ENCODE measurements at places on chromosomes 5 and 9. TPM values are rescaled to one million over a fixed set of nuclear protein-coding genes. Genes with fewer than 3 reads are reported as not detected.

The BDP1 gene
- 9.9 TPM for polyA plus RNA-seq

The TMOD1 gene
- 96.4 TPM for polyA plus RNA-seq

The RASEF gene
- polyA plus RNA-seq, result not detected

The PCDHB11 gene
- 0.23 TPM for polyA plus RNA-seq

The LRRC19 gene
- not detected for polyA plus RNA-seq

The C9orf153 gene
- 0.50 TPM for polyA plus RNA-seq

The SEMA4D gene
- 8.1 TPM for polyA plus RNA-seq

GRCh38 chr9:137307255-137308056 is 5.4 kb upstream of the NRARP start:
- H3K4me1 ChIP-seq, result peaks cover 40% of the 10 kb centered on the region
- peak; percentile 13 for DNase-seq
- H3K27me3 ChIP-seq, result no peaks in the 10 kb centered on the region

DNA sequence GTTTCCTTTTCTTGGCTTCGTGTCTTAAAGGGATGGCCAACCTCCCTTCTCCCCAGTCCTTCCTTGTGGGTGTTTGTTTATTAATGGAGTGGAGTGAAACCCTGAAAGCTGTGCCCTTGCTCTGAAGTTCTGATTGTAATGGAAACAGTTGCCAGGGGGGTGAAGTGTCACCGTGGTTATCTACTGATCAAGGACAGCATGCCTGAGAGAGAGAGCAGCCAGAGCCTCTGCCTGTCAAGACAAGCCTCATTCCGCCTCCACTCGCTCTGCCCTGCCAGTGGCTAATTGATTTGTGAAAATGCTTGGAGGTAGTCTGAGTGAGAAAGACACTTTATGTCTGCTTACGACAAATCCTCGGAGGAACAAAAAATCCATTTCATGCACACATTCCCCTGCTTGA is 143.7 kb upstream of the SLC30A5 start:
- H3K27me3 ChIP-seq, result no peaks in the 10 kb centered on the region
- no peak overlapping the region for H3K4me3 ChIP-seq
- H3K27ac ChIP-seq, result no peak overlapping the region
- no peak for DNase-seq

DNA sequence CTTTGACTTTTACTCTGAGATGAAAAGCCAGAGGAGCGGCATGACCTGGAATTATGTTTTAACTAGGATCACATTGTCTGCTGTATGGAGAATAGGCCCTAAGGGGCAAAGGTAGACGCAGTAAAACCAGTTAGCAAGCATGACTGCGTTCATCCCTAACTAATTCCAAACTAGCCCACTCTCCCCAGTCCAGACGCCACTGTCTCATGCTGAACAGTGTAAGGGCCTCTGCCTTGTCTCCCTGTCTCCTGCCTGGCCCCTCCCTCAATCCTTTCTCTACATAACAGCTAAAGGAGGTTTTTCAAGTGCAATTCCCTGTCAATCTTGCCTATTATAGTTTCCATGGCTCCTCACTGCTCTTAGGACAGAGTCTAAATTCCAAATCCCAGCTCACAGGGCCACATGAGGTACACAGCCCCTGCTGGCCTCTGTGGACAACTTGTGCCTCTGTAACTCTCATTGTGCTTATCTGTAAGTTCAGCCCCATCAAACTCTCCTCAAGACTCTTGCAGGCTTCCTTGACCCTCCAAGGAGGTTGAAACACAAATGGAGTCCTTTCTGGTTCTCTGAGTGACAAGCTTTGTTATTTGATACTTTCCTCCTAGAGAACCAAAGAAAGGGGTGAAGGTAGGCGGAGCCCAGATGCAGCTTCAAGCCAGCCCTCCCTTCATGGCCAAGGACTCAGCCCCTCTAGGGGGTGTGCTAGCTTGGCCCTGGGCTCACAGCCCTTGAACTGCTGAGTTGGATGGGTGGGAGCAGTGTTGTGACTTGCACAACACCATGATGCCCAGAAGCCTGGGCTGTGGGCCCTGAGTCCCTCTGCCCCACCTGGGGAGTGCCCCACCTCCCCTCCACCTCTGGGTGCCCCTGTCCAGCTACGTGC is 16.0 kb upstream of the SLC22A4 start:
- no peak for DNase-seq
- H3K27me3 ChIP-seq, result no peaks in the 10 kb centered on the region
- no peak overlapping the region for H3K27ac ChIP-seq
- H3K36me3 ChIP-seq, result no peaks in the 10 kb centered on the region
- H3K4me3 ChIP-seq, result no peak overlapping the region
- no peaks in the 10 kb centered on the region for H3K4me1 ChIP-seq

- no peak for DNase-seq
- H3K27ac ChIP-seq, result no peak overlapping the region
- H3K4me1 ChIP-seq, result no peaks in the 10 kb centered on the region
- no peak overlapping the region for H3K4me3 ChIP-seq
- H3K36me3 ChIP-seq, result no peaks in the 10 kb centered on the region
These were observed 1429.8 kb upstream of the CDH9 start for GRCh38 chr5:28468166-28468565.

DNA sequence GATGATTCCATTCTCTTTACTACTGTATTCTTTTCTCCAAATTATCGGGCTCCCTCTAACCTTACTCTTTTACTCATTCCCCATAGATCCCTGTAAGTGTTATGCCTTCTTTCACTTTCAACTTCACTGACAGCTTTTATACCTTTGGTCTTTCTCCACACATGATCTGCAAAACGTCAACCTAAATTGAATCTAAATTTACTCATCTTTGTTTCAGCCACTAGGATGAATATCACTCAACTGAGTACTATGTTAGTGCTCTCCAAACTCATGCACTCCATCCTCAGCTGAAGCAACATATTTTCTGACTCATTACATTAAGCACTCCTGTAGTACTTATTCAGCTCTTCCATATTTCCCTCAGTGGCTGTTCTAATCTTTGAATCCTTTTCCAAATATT is 133.4 kb downstream of the ADAMTS19 start:
- H3K4me3 ChIP-seq, result no peak overlapping the region
- no peaks in the 10 kb centered on the region for H3K27me3 ChIP-seq
- DNase-seq, result no peak
- no peaks in the 10 kb centered on the region for H3K36me3 ChIP-seq
- no peak overlapping the region for H3K27ac ChIP-seq
- H3K4me1 ChIP-seq, result no peaks in the 10 kb centered on the region

GRCh38 chr9:71096421-71097108 is 24.9 kb downstream of the TRPM3 start:
- H3K4me3 ChIP-seq, result no peak overlapping the region
- no peaks in the 10 kb centered on the region for H3K27me3 ChIP-seq
- DNase-seq, result no peak
- no peaks in the 10 kb centered on the region for H3K4me1 ChIP-seq
- no peaks in the 10 kb centered on the region for H3K36me3 ChIP-seq
- no peak overlapping the region for H3K27ac ChIP-seq

- H3K4me1 ChIP-seq, result peaks cover 5% of the 10 kb centered on the region
- H3K27me3 ChIP-seq, result no peaks in the 10 kb centered on the region
- H3K27ac ChIP-seq, result no peak overlapping the region
These were observed 489.8 kb downstream of the SEMA5A start for GRCh38 chr5:9056046-9056445.

GRCh38 chr5:152987131-152987530 is 503.3 kb upstream of the GRIA1 start:
- no peak overlapping the region for H3K27ac ChIP-seq
- H3K4me1 ChIP-seq, result no peaks in the 10 kb centered on the region
- DNase-seq, result no peak
- H3K4me3 ChIP-seq, result no peak overlapping the region

DNA sequence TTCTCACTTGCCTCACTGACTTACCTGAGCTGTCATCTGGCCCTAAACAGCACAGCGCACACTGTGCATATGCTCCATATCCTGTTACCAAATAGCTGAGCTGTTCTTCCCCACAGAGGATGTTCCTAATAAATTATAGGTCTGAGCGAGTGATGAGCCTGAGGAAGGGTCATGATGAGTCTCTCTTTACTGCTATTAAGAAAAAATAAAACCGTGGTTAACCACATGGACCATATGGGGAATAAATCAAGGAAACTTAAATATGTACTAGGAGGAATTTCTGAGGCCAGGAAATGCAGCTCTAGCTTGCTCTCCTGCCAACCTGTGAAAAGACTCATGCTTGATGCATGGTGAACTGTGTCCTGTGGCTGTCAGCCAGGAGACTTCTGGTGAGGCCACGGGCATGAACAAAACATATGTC is 424.8 kb upstream of the DMAC1 start:
- H3K4me3 ChIP-seq, result no peak overlapping the region
- DNase-seq, result no peak
- H3K36me3 ChIP-seq, result no peaks in the 10 kb centered on the region

GRCh38 chr9:121299467-121300282 is 31.7 kb downstream of the GSN start:
- H3K4me1 ChIP-seq, result peaks cover 94% of the 10 kb centered on the region
- peak; percentile 92 for DNase-seq
- peak overlapping the region; percentile 73 for H3K4me3 ChIP-seq

GRCh38 chr5:147483961-147484707 is 25.7 kb downstream of the DPYSL3 start:
- H3K4me3 ChIP-seq, result no peak overlapping the region
- DNase-seq, result peak; percentile 77
- H3K27ac ChIP-seq, result peak overlapping the region; percentile 54
- no peaks in the 10 kb centered on the region for H3K27me3 ChIP-seq

GRCh38 chr5:142404046-142404477 is 79.2 kb upstream of the SPRY4 start:
- H3K36me3 ChIP-seq, result no peaks in the 10 kb centered on the region
- DNase-seq, result no peak
- no peak overlapping the region for H3K4me3 ChIP-seq
- H3K4me1 ChIP-seq, result no peaks in the 10 kb centered on the region

GRCh38 chr9:132040246-132040645 is 39.4 kb downstream of the MED27 start:
- no peaks in the 10 kb centered on the region for H3K27me3 ChIP-seq
- no peak overlapping the region for H3K4me3 ChIP-seq
- no peaks in the 10 kb centered on the region for H3K36me3 ChIP-seq

DNA sequence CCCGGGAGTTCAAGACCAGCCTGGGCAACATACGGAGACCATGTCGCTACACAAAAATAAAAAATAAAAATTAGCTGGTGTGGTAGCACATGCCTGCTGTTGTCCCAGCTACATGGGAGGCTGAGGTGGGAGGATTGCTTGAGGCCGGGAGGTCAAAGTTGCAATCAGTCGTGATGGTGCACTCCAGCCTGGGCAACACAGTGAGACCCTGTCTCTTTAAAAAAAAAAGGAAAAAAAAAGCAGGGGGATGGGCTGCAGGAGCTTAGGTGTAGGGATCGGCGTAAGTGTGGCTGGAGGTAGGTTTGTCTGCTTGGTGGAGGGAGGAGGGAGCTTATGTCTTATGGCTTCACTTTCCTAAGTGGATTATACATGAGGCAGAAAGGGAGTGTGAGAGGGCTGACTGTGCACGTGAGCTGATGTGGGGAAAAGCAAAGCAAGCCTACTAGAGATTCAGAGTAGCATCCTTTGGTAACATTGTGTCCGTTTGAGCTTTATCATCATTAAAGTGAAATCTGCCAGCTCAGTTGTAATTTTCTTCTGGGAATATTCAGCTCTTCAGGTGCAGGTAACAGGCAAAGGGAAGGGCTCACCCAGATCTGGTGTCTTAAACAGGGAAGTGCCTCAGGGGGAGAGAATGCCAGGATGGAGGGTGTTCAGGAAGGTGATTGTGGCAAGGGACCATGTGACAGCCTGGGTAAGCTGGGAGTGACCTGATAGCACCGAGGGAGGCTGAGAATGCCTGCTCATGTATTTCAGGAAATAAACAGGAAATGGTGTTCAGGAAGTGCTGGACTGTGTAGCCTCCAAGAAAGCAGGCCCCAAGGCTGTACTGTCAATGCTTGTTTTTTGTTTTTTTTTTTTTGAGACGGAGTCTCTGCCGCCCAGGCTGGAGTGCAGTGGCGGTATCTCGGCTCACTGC is 17.6 kb upstream of the SETX start:
- DNase-seq, result peak; percentile 67
- peaks cover 13% of the 10 kb centered on the region for H3K4me1 ChIP-seq
- H3K27ac ChIP-seq, result peak overlapping the region; percentile 63
- no peaks in the 10 kb centered on the region for H3K27me3 ChIP-seq

DNA sequence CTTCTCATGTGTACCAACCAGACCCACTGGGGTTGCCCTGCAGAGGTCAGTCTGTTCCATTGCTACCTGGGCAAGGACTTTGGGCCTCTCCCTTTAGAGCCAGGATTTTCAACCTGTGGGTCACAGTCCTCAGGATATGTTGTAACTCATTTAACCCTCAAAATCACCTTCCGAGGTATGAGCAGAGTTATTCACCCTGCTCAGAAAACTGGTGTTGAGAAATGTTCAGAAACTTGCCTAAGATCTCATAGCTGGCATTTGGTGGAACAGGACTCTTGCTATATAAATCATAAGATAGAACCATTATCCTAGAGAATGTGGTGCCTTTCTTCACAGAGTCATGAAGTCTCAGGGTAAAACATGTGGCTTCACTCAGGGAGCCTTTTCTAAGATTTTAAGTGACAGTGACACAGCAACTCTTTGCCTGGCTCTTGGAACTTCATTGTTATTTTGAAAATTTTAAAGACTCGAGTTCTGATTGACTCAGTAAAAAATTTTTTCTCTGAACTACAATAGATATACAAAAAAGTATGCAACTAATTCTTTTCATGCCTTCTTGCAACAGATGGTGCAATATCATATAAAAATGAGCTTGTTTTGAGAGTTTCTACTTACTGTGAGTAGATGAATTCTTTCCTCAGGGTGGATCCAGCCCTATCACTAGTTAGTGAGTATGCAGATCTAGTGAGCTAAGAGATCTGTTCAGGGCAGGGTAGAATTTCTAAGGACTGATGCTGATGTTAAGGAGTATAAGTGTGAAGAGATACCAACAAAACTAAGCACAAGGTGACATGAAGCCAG is 29.5 kb downstream of the CAST start:
- H3K4me1 ChIP-seq, result no peaks in the 10 kb centered on the region
- no peaks in the 10 kb centered on the region for H3K27me3 ChIP-seq
- no peak overlapping the region for H3K27ac ChIP-seq
- H3K4me3 ChIP-seq, result no peak overlapping the region
- no peak for DNase-seq
- H3K36me3 ChIP-seq, result peaks cover 18% of the 10 kb centered on the region

DNA sequence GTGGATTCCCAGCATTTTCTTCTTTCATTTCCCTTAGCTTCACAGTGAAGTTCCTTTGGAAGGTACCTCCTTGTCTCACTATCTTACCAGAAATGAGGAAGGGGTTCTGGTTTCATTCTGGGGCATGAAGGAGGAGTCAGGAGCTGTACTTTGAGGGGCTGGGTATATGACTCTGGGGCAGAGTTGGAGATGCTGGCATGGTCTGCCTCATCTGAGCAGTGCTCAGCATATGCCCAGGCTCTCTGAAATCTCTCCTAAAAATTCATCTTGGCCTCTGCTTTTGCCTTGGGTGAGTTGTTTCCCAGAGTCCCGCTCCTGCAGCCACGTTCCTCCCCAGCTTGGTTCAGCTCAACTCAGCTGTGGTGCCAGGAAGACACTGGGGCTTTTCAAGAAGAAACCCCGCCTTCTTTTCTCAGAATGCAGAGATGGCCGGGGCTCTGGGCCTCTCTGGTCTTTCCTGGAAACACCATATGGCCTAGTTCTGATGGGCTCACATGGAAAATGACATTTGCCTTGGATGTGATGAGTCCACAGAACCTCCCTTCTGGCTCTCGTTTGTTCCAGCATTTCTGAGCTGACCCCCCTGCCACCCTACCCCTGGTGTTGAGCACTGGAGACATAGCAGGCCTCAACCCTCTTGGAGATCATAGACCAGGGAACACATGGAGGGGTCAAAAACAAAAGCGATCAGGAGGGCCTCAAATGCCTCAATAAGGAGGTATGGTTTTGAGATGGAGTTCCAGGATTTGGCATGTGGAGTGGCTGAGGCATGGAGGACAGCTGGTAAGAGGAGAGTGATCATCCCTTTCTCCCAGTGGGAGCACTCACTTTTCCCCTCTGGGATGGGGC is 12.0 kb upstream of the TGFBR1 start:
- H3K4me1 ChIP-seq, result no peaks in the 10 kb centered on the region
- no peak overlapping the region for H3K4me3 ChIP-seq
